Activated CD4-positive, alpha-beta T cell treated with anti-CD3 and anti-CD28 coated beads for 1 hour (primary cell): ENCODE measurements at places on chromosomes 7 and 10.

DNA sequence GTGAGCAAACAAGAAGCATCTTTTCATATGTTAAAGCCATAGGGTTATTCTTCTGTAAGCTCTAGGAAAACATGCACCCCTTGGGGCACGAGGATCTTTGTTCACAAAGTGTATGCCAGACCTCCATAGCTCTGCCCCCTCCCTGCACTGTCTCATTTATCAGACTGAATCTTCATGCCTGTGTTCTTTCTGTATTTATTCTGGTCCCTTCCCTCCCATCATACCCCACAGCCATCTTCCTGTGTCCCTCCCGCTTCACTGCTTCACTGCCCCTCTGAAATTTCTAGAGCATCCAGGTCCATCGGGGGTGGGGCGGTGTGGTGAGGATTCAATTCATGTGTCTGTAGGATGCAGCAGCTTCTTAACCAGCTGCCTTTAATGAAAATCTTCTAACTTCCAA, 7.5 kb downstream of the EPHB6 start:
- no peak for DNase-seq

GRCh38 chr7:54215424-54215823, 326.8 kb upstream of the VSTM2A start:
- no peak for DNase-seq

DNA sequence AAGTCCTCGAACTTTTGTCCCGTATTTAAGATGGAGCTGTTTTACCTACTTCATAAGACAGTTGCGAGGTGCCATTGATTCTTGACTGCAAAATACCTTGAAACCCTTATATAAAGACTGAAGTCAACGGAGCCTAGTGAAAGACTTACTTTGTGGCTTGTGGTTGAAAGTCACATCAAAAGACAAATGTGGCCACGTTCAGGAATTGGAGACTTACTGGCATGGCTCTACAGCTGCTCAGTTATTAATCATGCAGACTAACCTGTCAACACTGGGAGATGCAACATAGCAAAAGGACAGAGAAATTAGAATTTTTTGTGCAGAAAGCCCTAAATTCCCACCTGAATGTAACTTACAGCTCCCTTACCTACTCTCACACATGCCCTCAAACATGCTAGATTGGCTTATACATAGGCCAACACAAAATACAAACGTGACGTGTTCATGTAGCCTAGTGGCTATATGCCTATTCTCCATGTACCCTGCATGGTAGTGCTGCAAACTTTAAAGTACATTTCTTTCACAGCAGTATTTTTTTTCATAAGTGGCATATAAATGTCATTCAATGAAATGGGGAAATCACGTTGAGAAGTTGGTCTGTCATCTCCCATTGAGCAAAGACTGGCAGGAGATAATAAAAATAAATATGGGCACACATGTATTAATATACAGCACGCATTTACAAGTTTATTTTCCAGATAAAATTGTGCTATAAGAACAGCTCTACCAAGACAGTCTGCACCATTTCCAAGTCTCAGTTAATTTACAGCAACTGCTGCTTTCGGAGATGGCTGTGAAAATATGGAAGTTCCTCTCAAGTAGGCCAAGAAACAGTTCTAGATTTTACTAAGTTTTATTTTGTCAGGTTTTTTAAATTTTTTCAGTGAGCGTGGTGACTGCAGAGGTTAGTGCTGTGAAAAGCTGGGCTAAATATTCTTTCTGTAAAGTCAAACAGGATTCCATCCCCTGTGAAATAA, 170.4 kb upstream of the C7orf33 start:
- DNase-seq = no peak

GRCh38 chr7:106155027-106155426, 42.9 kb upstream of the SYPL1 start:
- DNase-seq = no peak

DNA sequence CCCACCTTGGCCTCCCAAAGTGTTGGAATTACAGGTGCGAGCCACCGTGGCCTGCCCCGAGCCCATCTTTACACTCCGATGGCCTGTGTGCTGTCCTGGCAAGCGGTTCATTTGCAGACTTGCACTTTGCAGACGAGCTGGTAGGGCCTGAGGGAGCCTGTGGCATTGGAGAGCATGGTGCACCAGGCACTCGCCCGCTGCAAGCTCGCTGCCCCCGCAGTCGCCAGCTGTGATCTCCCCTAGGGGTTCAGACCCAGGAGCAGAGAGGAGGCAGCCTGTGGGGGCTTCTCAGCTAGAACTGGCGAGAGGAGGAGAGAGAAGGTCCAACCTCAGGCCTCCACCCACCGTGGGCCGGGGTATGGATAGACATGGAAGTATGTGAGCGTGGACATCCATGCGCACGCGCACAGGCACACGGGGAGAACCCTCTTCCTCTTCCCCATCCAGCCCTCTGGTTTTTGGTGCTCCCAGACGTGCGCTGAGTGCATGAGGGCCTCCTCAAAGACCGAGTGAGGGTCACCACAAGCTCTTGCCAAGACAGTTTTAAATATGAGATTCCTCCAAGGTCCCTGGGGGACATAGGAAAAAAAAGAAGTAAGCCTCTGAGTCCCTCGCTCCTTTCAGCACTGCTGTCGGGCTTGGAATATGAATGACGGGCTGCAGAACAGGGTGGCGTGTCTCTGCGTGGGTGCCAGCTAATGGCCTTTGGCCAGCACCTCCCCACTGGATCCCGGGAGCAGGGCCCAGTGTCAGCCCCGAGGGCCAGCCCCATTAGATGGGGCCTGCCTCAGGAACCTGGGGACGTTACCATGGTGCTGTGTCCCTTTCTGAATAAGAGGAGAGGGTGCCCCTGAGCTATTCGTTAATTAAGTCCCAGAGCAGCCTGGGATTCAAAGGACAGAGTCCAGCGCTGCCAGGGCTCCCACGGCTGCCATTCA, 15.1 kb upstream of the TTYH3 start:
- no peak for DNase-seq

- DNase-seq = no peak
Observed at GRCh38 chr10:52479567-52479966, 165.5 kb downstream of the DKK1 start.

- DNase-seq = no peak
Observed at GRCh38 chr7:135901585-135902540, 75.3 kb downstream of the MTPN start.

DNA sequence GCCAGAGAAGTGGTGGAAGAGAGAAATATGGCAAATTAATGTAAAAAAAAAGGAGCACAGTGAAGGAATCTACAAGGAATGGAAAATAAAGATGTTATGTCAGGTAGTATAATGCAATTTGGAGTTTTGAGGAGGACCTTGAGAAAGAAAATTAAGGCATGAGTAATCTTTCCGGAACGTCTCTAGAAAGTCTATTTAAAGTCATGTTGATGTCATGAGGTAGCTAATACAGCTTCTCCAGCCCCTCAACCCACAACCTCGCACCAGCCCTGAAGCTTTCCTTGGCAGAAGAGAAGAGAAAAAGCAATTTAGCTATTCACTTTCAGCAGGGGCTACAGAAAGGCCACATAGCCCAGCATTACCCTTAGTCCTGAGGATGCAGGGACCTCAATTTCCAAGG, 22.5 kb downstream of the TRDMT1 start:
- no peak for DNase-seq

DNA sequence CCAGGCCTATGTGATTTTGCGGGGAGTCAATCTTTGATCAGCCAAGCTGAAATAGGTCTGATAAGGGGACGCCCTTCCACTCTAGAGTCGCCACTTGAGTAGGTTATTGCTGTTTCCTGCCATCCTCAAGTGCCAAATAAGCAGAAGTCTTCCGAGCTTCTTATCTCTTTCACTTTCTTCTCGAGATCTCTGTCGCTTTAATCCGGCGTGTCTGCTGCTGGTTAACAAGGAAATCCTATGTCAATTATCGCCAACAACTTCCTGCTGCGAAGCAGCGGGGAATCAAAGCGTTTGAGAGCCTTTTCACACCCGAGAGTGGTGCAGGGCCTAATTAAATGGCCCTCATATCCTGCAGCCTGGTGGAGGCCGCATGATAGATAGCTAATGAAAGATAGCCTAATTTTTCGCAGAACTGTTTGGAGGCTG, 215.9 kb downstream of the RAB11FIP2 start:
- DNase-seq = no peak

GRCh38 chr10:97566336-97566996, 6.1 kb upstream of the ANKRD2 start:
- no peak for DNase-seq

- no peak for DNase-seq
Observed at GRCh38 chr7:5232485-5232837, 42.4 kb downstream of the WIPI2 start.

GRCh38 chr10:73650537-73651331, 5.1 kb downstream of the SYNPO2L start:
- no peak for DNase-seq

GRCh38 chr10:28952523-28952922, 275.2 kb downstream of the BAMBI start:
- no peak for DNase-seq

DNA sequence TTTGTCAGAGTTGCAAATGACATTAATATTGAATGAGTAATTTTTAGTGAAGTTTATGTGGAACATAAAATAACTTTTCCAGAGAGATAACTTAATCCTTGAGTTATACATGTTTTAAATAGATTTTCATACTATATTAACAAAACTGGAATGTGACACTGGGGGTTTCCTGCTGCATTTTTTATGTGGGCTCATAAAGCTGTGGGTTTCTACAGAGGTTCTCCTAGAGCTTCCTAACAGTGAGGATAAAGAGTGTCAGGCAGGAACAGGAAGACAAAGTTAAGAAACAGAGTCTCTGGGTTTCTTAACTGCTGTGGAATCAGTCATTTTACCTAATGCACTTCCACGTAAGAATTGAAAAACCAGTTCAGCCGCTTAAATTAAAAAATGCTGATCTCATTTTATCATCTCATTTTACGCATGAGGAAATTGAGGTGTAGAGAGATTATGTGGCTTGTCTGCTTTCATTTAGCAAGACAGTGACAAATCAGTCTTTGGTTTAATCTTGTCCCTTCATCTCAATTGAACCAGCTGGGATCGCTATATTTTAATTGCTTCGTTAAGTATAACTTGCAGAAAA, 5.0 kb downstream of the CD36 start:
- no peak for DNase-seq

DNA sequence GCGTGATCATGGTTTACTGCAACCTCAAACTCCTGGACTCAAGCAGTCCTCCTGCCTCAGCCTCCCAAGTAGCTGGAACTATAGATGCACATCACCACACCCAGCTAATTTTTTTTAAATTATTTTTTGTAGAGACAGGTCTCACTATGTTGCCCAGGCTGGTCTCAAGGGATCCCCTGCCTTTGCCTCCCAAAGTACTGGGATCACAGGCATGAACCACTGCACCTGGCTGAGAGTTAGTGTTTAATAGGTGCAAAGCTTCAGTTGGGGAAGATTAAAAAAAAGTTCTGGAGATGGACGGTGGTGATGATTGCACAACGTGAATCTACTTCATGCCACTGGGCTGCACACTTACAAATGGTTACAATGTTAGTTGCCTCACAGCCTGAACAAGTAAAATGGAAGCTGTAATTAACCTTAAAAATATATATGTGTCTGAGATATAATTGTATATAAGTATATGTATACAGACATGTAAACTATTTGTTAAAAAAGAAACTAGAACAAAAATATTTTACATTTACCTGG, 106.4 kb upstream of the ZNF438 start:
- DNase-seq = no peak

- DNase-seq = no peak
Observed at GRCh38 chr10:123501148-123501547, 165.0 kb upstream of the GPR26 start.
